ENCODE measurements at places on chromosomes 2 and 18.

- peak; percentile 71 for DNase-seq
Measured at GRCh38 chr2:149082079-149082478, 43.6 kb downstream of the LYPD6B start.

DNA sequence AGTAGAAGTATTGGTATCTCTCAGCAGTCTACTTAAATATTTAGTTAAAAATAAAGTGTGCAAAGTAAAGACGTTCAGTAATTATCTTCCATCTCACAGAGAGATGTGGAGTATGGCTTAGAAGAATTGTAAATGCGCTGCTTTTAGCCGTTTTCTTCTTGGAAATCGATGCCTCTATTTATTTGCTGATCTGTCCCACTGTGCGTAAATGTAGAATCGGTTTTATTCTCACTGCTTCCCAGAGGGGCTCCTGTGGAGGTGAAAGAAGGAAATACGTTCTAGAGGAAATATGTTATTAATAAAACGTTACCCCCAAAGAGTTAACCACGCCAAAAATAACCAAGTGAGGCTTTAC, 1.9 kb downstream of the NPAS2 start:
- DNase-seq: no peak

- DNase-seq: no peak
Measured at GRCh38 chr2:72155737-72156136, 8.1 kb upstream of the CYP26B1 start.

DNA sequence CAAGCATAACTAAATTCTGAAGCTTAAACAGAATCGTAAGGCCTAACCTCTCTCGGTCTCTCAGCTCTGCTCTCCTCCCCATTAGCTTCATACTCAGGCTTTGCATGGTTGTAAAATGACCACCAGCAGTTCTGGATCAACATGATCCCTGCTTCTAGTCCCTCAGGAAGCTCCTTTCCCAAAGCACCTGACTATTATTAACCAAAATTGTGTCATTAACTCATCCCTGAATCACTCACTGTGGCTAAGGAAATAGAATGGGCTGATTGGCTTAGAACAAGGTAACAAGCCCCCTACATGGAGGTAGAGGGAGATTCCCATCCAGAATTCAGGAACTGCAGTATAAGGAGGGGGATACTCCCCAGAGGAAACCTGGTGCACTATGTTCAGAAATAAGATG, 448.3 kb downstream of the ARHGAP15 start:
- DNase-seq: no peak

- DNase-seq: peak; percentile 37
Measured at GRCh38 chr18:35136248-35136647, 95.0 kb downstream of the MAPRE2 start.

DNA sequence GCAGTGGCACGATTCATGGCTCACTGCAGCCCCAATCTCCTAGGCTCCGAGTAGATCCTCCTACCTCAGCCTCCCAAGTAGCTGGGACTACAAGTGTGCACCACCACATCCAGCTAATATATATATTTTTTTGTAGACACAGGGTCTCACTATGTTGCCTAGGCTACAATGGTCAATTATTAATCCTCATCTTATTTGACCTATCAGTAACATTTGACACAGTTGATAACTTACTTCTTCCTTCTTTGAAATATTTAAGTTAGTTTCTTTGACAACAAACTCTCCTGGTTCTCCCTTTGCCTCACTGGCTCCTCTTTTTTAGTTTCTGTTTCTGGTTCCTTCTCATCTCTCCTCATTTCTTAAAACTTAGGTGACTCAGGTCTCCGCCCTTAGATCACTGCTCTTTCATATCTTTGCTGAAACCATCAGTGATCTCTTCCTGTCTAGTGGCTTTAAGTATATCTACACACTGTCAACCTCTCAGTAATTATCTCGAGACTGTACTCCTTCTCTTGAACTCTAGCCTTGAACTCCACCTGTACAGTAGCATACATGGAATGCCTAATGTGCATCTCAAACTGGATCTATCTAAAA, 11.5 kb downstream of the PGAP1 start:
- no peak for DNase-seq

DNA sequence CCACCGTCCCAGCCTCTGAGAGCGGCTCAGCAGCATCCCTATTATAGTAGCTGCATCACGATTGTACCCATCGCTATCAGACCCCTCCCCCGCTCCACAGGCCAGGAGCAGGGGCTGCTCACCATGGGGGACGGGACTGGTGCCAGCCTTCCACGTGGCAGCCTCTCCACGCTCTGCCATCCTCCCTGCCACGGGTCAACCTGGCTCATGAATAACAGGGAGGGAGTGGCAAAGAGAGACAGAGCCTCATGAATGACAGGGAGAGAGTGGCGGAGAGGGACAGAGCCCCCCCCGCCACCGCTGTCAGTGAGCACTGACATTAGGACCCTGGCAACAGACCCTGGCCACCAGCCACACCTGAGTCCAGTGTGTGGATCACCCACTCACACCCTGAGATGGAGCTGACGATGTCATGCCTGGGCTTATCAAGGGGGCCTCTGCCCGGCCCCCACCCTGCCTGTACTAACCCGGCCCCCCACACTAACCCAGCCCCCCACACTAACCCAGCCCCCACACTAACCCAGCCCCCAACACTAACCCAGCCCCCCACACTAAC, 16.9 kb downstream of the CROCC2 start:
- DNase-seq: peak; percentile 82

- no peak for DNase-seq
Measured at GRCh38 chr2:10548626-10549025, 100.5 kb upstream of the ODC1 start.

- DNase-seq: no peak
Measured at GRCh38 chr2:148132412-148132811, 111.5 kb downstream of the MBD5 start.

DNA sequence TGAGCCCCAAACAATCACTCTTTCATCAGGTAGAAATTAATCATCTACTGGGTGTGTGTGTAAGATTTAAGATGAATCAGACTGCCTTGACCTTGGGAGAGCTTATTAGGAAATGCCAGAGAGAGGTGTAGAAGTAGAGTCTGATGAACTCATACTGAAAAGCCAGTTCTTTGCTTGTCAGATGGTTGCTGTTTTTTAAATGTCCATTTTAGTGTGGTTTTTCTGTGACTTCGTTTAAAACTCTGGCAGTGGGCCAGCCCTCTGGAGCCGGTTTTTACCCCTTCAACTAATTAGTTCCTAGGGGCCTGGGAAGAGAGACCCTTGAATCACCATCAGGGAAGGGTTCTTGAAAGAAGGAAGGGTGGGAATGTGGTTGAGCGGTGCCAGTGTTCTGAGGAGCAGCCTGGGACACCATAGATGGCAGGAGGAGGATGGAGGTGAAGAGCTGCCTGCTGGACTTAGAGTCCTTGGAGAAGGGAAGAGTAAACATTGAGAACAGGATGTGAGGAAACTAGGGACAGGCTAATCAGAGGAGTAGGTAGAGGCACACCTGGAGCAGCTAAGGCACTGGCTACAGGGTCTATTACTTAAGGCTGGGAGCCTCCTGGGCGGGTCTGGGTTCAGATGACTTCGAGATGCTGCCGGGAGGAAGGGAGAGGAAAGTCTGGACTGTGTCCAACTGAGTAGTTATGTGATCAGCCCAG, 66.1 kb downstream of the LRRFIP1 start:
- peak; percentile 74 for DNase-seq
